ENCODE measurements at places on chromosomes 4 and X.

DNA sequence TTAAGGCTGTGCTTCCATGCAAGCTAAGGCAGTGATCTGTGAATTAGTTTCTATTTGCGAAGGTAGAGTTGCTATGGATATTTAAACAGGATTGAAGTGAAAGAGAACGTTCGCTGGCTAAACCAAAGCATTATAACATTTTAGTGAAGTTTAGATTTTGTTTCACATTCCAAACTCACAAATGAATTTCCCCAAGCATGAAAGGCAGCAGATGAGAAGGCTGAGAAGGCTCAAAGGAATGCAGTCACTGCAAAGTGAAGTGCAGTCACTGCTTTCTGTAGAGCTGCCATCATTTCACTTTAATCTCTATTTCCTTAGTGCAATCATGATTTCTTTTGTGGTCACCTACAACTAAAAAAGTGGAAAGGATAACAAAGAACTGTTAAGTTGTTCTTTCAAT is 334.7 kb upstream of the NR3C2 start:
- DNase-seq = no peak

- no peak for DNase-seq
Observed at GRCh38 chr4:1400831-1401408, 5.3 kb downstream of the NKX1-1 start.

- no peak for DNase-seq
Observed at GRCh38 chrX:124863303-124863702, 456.4 kb upstream of the TEX13C start.

DNA sequence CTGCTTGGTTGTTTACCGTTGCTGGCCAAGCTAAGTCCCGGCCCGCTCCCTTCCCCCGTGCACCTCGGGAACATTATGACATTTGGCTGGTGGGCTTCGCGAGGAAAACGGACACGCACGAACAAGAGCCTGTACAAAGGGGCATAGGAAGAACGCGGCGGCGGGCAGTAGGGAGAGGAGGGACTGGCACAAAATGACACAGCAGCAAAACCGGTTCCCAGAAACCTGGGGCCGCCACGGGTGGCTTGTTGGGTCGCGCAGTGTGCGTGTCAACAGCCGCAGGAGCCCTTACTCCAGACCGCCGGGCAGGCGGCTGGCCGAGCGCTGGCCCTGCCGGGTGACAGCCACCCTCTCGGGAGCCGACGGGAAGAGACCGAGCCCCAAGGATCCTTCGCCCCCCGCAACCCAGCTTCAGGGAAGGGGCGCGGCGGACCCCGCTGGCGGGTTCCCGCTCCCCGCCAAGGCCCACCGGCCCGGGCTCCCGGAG is 1.6 kb upstream of the LIN54 start:
- DNase-seq = peak; percentile 14

DNA sequence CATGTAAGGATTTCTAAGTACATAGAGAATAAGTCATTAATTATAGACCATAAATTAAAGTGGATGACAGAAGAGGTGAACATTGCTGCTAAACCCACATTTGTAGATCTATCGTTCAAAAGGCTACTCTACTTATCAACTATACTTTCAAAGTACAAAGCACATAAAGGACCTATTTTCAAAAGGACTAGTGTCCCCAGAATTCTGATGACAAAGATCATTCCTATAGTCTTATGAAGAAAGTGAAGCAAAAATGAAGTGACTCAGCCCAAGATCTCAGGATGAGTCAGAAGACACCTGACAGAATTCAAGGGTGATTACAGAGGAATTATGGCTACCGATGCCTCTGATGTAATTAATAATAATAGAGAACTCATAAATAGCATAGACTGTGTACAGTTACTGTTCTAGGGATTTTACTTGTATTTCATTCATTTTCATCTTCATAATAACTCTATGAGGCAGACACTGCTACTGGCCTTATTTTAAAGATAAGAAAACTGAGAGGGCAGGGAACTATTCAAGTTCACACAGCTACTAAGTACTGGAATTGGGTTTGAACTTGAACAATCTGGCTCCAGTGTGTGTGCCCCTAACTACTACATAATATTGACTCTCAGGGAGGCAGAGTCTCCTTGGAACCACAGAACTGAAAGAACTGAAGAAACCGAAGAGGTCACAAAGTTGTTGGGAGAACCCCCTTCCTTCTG is 17.1 kb downstream of the USP46 start:
- DNase-seq = no peak

GRCh38 chr4:34790131-34790530 is 1454.2 kb downstream of the ARAP2 start:
- DNase-seq = no peak

DNA sequence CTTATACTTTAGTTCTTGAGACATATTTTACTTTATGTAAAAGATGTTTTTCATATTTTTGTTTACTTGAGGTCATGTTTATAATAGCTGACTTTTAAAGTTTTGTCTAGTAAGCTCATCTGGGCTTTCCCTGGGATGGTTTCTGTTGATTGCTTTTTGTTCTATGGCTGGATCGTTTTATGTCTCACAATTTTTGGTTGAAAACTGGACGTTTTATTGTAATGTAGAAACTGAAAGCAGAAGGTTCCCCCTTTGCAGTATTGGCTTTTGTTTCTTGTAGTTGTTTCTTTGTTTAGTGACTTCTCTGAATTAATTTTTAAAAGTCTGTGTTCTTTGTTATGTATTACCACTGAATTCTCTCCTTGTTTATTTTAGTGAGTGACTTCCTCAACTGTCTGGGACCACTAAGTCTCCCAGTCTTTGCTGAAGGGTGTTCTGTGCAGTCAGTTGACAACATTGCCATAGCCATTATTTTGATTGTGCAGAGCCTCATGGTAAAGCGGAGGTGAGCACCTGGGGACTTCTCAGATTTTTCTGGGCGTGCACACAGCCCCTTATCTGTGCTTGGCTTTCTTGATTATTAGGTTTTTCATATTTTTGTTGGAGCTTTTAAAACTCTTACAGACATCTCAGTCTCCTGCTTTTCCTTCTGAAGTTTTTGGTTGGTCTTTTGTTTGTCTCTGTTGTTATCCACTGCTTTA is 31.0 kb downstream of the KDM6A start:
- no peak for DNase-seq

GRCh38 chr4:181807771-181808170 is 435.4 kb upstream of the TENM3 start:
- DNase-seq = no peak

DNA sequence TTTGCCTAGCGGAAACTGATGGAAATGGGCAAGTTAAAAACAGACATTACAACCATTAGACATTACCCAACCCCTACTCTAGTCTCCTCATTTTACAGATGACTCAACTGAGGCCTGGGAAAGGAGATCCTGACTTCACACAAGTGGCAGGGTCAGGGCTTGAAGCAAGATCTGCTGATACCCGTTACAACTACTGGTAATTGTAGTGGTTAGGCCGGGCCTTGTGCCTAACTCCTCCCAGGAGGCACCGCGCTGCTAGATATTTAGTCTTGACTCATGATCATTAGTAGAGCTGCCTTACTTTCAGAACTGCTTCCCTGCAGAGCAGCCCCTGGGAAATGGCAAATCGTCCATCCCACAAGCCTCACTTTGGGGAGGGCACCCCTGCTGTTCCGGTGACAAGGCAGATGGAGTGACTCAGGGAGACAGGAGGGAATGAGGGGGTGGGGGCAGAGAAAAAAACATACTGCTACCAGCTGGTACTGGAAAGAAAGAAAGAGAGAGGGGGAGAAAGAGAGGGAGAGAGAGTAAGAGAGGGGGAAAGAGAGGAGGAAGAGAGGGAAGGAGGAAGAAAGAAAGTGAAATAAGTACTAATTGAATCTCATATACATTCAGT is 12.2 kb downstream of the ARHGEF6 start:
- DNase-seq = peak; percentile 66

DNA sequence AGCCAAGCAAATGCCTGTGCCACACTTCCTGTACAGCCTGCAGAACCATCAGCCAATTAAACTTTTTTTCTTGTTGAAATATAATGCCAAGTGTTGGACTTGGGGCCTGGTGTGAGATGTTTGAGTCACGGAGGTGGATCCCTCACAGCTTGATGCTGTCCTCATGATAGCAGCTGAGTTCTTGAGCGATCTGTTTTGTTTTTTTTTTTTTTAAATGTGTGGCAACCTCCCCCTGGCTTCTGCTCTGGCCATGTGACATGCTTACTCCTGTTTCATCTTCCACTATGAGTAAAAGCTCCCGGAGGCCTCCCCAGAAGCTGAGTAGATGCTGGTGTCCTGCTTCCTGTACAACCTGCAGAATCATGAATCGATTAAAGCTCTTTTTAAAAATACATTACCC is 973.3 kb upstream of the FTHL17 start:
- no peak for DNase-seq

DNA sequence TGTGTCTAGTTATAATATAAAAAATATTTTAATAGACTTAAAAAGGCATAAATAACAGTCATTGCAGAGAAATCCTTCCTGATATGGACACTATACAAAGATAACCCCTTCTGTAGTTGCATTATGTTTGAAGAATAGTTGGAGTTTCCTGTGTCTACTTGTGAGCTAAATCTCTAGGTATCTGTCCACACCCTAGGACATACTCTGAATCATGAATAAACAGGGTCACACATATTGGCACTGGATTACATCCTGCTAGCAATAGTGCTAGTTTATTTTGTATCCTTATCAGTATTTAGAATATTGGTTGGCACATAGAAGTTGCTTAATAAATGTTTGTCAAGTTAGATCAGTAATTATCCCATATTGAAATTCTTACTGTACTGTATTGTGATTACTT is 173.9 kb downstream of the GRXCR1 start:
- no peak for DNase-seq

DNA sequence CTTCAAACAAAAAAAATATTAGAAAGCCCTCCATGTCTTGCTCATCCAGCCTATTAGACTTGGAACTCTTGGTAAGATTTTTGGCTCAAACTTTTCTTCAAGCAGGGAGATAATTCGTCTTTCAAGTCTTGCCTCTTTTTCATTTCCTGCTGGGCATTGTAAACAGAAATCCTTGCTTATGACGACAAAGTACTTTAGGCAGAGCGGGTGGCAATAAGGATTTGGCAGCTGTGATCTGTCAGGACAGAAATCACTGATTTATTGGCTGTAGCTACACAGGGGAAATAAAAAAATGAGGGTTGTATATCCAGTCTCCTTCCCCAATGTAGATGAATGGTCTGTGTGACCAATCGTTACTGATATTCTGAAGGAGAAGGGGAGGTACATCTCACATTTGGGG is 121.6 kb downstream of the SLC4A4 start:
- no peak for DNase-seq

GRCh38 chr4:141926406-141926805 is 290.0 kb downstream of the IL15 start:
- no peak for DNase-seq

DNA sequence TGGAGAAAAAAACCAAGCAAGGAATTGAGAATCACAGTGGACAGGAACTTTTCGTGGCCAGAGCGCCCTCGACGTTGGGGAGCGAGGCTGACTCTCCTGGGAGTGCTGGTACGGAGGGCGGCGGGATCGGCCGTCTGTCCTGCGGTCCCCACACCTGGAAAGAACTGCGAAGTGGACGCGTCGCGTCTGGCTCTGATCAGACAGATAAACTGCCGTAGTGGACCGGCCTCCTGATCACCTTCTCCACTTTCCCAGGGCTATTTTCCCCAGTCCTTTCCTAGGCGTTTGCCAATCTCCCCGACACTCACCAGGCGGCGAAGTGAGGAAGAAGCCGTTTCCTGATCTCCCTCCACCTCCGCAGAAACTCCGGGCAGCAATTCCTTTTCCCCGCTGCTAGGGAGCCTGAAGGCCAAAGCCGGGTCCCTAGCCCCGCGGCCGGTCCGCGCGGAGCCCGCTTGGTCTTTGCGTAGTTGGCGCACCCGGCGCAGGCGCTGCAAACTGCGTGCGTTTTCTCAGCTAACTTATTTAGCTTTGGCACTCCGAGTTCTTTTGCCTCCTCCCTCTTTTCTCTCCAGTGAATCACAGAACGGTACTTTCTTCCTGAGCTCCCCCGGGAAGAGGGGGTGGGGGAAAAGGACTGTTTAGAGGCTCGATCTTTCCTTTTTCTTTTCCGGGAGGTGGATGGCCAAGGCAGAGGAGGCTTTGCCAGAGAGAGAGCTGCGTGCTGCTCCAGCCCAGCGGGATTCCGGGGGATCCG is at the start of gene ARSJ:
TSS of gene ARSJ (minus strand) at position 500 of the 757 bp plus-strand sequence. CDS start 813 bp downstream, outside the sequence.
- DNase-seq = peak; percentile 19

DNA sequence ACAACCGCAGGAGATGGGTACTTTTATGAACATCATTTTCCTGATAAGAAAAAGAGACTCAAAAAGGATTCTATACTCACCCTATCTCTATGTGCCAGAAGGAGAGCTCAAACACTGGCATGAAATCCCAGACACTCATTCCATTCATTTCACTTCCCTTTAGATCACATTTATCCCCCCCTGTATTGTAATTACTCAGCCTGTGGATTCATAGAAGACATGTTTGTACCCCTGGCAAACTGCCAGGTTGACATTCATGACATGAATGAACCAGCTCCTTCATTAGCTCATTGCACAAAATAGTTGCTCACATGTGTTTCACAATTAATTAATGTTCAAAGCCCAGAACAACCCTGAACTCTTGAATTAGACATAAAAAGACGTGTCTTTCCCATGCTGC is 4.9 kb downstream of the SMR3A start:
- no peak for DNase-seq

GRCh38 chrX:70332600-70332999 is 42.7 kb downstream of the KIF4A start:
- no peak for DNase-seq

GRCh38 chr4:128241425-128241913 is 46.1 kb downstream of the PGRMC2 start:
- DNase-seq = no peak

DNA sequence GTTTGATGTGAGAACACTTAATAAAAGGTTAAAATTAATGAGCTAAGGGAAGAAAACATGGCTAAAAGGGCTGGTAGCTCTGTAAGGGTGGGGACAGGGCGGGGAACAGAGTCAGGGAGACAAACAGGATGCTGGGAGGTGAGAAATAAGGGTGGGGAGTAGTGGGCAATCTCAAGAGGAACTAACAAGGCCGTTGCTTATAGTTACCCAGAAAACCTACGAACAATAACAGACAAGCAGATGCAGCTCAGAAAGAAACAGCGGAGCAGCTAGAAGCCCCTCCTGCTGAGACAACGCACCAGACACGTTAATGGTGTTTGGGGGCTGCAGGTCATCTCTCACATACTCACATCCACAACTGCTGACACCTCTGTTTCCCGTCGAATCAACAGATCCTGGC is 9.7 kb upstream of the KLF3 start:
- peak; percentile 50 for DNase-seq

GRCh38 chr4:5757954-5758353 is 47.0 kb downstream of the EVC start:
- DNase-seq = no peak

GRCh38 chr4:11011249-11011648 is 326.7 kb upstream of the CLNK start:
- DNase-seq = no peak

DNA sequence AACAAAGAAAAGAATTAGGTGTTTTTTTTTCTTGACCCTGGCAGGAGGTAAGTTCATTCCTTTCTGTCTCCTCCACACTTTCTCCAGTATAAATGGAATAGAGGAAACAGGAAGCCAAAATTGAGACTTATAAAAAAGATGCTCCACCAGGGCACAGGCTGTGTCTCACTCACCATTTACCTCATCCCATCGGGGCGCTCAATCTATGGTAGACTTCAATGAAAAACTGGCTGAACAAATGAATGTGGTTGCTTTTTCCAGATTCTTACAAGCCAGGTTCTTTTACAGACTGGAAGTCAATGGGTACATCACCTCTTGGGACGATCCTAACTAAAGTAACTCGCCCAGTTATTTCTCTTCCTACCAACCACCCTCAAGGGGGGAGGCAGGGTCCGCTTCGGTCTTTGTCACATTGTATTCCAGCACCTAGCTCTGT is 685 bp downstream of the COMMD8 start:
- no peak for DNase-seq

- DNase-seq = no peak
Observed at GRCh38 chrX:110214684-110215083, 103.2 kb downstream of the AMMECR1 start.

All from CD4-positive, alpha-beta T cell treated with Interleukin-6 for 4 hours (primary cell).